ENCODE measurements at places on chromosomes 5 and 9.
A peak's percentile ranks its signal among the peaks of the same experiment; 100 is the strongest.

- DNase-seq = no peak
Observed at GRCh38 chr5:10618311-10618710, 54.4 kb downstream of the ANKRD33B start.

- no peak for DNase-seq
Observed at GRCh38 chr5:50730336-50730735, 63.9 kb downstream of the PARP8 start.

DNA sequence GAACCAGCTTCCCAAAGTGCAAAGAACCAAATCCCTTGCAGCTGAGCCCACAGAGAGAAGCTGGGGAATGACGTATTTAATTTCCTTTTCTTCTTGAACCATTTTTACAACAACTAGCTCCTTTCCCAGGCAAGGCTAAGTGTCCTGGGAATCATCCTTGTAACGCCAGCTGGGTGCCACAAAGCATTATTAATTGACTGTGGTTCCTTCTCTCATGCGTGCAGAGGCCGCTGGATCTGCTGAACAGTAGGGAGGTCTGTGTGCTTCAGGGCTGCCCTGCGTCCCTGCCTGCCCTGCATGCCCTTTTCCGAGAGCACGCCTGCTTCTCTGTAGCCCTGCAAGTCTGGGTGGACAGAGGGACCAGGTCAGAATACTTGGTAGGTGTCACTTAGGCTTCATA is 124.1 kb upstream of the OTULINL start:
- DNase-seq = no peak

GRCh38 chr5:65867542-65868195 is 58.7 kb upstream of the ERBIN start:
- no peak for DNase-seq

GRCh38 chr5:129903466-129904101 is 681 bp upstream of the CHSY3 start:
- DNase-seq = no peak

- no peak for DNase-seq
Observed at GRCh38 chr5:30693326-30693725, 500.2 kb upstream of the CDH6 start.

DNA sequence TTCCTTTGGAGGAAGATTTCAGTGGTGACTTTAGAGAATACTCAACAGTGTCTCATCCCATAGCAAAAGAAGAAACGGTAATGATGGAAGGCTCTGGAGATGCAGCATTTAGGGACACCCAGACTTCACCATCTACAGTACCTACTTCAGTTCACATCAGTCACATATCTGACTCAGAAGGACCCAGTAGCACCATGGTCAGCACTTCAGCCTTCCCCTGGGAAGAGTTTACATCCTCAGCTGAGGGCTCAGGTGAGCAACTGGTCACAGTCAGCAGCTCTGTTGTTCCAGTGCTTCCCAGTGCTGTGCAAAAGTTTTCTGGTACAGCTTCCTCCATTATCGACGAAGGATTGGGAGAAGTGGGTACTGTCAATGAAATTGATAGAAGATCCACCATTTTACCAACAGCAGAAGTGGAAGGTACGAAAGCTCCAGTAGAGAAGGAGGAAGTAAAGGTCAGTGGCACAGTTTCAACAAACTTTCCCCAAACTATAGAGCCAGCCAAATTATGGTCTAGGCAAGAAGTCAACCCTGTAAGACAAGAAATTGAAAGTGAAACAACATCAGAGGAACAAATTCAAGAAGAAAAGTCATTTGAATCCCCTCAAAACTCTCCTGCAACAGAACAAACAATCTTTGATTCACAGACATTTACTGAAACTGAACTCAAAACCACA is 67.4 kb downstream of the VCAN start:
- DNase-seq = no peak

GRCh38 chr9:94720846-94721549 is 5.5 kb upstream of the AOPEP start:
- no peak for DNase-seq

DNA sequence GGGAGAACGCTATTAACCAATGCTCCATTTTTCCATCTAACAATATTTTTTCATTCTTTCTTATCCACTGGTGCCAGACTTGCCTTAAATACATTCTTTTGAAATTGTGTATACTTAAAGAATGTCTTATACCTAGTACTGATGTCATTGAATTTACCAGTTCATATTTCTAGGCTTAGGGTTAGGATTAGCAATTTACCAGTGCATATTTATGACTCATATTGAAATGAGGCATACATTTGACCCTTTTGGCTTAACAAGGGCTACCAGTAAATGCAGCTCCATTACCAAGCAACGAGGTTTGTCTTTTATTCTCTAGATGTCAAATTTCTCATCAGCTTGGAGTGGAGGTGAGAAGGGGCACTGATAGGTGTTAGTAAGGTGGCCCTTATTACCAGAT is 89.5 kb downstream of the CDH9 start:
- no peak for DNase-seq

- DNase-seq = no peak
Observed at GRCh38 chr9:32393911-32394310, 9.5 kb downstream of the ACO1 start.

DNA sequence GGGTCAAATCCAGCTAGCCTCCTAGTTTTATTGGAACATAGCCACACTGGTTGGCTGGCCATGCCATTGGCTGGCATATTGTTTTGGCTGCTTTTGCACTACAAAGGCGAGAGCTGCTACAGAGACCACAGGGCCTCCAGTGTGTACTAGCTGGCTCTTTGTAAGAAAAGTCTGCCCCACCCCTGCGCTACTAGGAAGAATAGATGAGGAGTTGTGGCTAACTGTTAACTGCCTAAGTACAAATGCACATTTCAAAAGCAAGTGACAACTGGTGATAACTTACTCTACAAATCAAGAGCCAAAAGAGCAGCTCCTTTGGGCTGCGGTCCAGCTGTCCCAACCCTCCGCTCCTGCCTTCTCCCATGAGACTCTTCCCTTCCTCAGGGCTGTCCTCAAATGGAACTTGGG is 63.9 kb downstream of the SERINC5 start:
- DNase-seq = no peak

- DNase-seq = no peak
Observed at GRCh38 chr9:124183772-124184171, 74.0 kb upstream of the NEK6 start.

GRCh38 chr9:105005186-105005585 is 77.2 kb upstream of the ABCA1 start:
- no peak for DNase-seq

DNA sequence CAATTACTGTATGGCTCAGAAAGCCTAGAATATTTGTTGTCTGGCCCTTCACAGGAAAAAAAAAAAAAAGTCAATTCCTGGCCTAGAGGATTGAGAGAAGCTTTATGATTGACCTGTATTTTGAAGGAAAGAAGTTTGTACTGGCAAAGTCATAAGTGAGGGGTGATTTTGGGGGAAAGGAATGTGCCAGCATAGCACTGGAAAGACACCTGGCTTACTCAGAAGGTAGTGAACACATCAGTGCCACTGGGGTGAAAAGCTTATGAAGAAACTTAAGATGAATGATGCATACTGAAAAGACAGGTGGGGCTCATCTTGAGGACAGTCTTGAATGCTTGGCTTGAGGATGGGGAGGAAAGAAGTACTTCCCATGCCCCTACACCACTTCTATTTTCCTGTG is 127.9 kb upstream of the RASA1 start:
- no peak for DNase-seq

- DNase-seq = no peak
Observed at GRCh38 chr9:31623511-31623910, 760.9 kb upstream of the ACO1 start.

- no peak for DNase-seq
Observed at GRCh38 chr5:93580927-93581445, at the start of gene NR2F1-AS1. Gene NR2F1-AS1 (minus strand): TSS chr5:93581219.

GRCh38 chr9:16207161-16207560 is 654.3 kb downstream of the CCDC171 start:
- no peak for DNase-seq

GRCh38 chr9:101727612-101728524 is 10.6 kb downstream of the GRIN3A start:
- peak; percentile 7 for DNase-seq

DNA sequence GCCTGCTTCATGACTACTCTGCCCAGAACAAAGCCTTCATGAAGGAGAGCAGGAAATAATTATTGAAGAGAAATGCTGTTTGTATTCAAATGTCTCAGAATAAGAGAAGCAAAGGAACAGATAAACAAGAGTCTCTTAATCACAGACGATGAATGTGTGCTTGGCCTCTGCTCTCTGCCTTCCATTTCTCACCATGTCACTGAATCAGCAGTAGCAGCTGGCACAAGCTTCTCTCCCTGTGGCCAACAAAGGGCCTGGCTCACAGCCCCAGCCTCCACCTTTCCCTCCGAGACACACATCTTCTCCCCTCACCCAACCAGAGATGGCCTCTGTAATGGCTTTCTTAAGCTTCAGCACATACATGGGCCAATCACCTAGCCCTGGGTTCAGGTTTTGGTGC is 128.1 kb upstream of the SLIT3 start:
- DNase-seq = no peak

DNA sequence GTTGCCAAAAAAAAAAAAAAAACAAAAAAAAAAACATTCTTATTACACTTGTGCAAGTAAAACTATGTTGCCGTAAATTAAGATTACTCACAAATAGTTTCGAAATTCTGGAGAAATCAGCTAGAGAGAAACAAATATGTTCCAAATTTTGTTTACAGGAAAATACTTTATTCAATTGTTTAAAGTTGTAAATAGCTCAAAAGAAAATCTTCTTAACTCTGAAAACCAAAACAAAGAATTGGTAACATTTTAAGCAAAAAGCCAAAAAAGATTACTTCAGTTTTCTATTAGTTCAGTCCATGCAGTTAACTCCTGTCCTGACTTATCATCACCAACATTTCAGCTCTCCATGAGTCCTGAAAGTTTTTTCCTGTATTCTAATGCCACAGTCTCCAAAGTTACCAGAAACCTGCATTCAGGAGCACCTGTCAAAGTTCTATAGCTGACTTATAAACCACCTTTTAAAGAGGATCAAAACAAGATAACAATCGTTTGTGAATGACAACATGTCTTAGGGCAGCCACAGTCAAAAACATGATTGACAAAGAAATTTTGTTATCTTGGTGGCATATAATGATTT is 194.1 kb downstream of the RANBP17 start:
- DNase-seq = no peak

DNA sequence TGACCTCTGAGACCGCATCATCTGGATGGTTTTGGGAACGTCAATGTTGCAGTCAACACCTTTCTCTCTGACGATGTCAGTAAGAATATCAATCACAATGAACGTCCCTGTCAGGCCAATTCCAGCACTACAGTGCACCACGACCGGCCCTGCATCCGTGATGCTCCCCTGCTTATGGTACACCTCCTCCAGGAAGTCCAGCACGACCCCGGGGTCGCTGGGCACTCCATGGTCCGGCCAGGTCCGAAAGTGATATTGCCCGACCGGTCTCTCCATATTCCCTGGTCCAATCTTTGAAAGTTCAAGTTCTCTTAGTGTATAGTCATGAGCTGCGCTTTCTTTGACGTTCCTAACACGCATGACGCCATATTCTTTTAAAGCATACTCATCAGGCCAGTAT is 203.6 kb upstream of the PRDM9 start:
- no peak for DNase-seq

GRCh38 chr9:71506821-71507220 is 261.5 kb downstream of the CEMIP2 start:
- DNase-seq = no peak

GRCh38 chr9:19969721-19970120 is 180.9 kb upstream of the SLC24A2 start:
- no peak for DNase-seq

- DNase-seq = no peak
Observed at GRCh38 chr5:132205385-132206125, 22.1 kb downstream of the P4HA2 start.

DNA sequence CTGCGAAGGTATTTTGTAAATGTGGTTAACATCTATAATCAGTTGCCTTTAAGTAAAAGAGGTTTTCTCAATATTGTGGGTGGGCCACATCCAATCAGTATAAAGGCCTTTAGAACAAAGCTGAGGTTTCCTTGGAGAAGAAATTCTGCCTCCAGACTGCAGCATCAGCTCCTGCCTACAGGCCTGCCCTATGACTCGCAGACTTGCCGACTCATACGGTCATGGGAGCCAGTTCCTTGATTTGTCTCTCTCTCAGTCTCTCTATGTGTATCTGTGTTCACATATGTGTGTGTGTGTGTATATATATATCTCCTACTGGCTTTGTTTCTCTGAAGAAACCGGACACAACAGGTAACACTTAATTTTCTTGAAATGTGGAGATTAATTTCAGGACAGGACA is 45.3 kb downstream of the SLC36A1 start:
- DNase-seq = peak; percentile 36

GRCh38 chr9:92600462-92601261 is 64.9 kb upstream of the ECM2 start:
- DNase-seq = no peak

DNA sequence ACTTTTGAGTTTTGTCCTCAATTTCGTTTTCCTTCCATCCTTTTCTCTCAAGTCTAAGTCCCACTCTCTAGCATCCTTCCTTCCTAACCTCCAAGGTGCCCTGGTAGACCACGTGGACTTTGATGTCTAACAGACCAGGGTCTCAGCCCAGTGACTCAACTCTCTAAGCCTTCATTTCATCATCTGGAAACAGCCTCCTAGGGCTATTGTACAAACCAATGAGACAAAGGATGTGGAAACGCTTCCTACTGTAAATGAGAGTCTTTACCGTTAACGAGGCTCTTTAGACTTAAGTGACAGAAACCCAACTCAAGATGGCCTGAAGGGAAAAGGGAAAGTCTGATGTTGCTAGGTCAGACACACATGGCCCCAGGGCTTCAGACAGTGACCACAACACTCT is 49.2 kb upstream of the CPLX2 start:
- no peak for DNase-seq

DNA sequence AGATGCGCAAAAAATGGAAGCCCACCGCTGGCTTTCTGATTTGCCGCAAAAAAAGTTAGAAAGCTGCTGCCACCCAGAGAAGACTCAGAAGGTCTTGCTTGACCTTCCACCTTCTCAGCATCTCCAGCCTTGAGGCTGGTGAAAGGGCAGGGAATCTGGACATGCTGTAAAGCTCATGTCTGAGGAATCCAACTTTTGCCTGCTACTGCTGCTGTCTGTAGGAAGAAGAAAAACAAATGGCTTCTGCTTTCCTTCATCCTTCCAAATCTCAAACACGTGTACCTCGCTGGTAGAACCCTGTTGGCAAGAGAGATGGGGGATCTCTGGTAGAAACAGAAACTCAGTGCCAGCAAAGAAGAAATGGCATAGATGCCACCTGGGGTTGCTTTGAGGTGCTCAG is 10.2 kb downstream of the TJP2 start:
- DNase-seq = no peak

- DNase-seq = no peak
Observed at GRCh38 chr9:99189887-99190596, 31.7 kb downstream of the ALG2 start.

GRCh38 chr9:92208693-92209524 is 84.6 kb downstream of the IARS1 start:
- no peak for DNase-seq

Measured in AG04449 (cell line).